EH (cell line): ENCODE measurements at places on chromosomes 6 and 20.
A peak's percentile ranks its signal among the peaks of the same experiment; 100 is the strongest.

- no peak for DNase-seq
Measured at GRCh38 chr6:168282985-168283685, 36.4 kb downstream of the DACT2 start.

DNA sequence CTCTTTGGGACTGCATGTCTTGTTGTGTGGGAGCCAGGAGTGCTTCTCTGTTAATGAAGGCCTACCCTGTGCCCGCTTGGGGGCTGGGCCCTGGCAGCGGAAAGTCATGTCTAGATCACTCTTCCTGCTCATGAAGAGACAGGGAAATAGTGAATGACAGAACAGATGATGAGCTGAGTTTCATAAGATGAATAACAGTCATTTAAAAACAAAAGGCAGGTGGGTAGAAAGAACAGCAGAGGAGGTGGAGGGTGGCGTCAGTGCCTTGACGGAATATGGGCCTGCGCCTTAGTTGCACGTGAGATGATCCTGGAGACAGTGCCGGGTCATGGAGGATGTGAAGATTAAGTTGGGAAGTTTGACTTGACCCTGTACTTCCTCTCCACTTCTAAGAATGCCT, 85.5 kb downstream of the ARID1B start:
- DNase-seq, result no peak

DNA sequence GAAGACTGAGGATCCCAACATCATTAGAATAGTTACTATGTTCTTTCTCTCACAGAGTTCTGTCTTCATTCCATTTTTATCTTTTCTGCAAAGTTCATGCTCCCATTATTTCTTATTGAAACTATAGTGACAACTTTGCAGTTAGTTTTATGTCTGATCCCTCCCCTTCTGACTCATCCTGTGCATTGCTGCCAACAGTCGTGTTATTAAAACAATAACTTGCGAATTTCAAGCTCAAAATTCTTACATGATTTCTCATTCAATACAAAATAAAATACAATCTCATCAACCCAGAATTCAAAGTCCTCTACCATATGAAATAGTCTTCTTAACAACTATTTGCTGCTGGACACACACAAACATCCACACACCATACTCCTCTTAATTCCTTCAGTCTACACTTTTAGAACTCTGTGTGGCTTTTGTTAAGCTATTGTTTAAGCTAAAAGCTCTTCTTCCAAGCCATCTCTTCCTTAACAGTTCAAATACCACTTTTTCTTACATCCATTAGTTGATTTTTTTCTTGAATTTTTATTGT, 261.4 kb upstream of the IRAK1BP1 start:
- DNase-seq, result peak; percentile 91

DNA sequence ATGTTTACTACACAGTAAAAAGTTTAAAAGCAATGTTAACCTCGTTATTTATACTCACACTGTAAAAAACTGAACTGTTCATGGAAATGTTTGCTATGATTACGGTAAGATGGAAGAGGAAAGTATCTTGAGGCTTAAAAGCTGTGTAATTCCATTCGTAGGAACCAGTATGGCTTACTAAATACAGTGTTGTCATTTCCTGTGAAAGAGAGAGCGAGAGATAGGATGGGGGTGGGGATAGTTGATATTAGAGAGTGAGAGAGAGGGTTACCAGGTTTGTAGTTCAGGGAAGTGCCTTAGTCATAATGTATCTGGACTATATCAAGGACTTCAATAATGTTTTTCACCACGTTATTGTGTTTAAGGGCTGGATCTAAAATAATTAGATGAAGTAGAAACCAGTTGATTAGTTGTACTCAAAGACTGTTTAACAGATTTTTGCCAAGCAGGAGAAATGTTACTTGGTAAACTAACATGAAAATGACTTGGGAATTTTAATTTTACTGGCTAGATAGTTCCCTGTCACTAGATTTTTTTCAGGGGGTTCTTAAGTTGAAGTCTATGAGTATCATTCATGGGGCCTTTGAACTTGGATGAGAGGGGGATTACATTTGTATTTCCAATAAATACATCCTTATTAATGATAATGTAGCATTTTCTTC, 30.4 kb downstream of the AFDN start:
- DNase-seq, result peak; percentile 22

DNA sequence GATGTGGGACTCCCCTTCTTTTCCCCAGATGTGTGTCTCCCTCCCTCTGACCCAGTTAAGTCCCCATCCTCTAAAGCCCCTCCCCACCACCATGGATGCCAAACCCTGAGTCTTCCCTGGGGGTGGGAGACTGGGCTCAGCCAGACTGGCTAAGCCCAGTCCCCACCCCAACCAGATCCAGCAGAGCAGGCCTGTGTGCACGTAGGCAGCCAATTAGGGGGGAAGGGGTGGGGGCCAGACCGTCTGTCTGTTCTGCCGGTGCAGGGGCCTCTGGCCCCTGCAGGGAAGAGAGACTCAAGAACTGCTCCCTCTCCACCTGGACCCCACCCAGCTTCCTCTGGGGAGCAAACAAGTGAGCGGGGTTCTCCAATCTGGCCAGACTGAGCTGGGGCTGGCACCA, 605 bp downstream of the COX4I2 start:
- no peak for DNase-seq

DNA sequence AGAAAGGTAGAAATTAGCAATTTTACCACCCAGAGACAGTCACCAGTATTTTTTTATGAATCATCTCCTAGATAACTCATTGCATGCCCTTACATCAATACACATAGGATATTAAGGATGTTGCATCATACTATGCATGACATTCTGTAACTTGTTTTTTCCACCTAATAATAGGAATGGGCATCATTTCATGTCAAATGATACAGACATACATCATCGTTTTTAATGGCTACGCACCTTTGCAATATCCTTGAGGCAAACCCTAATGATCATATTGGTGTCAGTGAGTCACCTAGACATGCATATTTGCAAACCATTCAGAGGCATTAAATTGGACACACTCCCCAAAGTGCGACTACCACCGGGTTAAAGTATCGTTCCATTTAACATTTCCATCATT, 309.7 kb upstream of the AGPAT4 start:
- no peak for DNase-seq

DNA sequence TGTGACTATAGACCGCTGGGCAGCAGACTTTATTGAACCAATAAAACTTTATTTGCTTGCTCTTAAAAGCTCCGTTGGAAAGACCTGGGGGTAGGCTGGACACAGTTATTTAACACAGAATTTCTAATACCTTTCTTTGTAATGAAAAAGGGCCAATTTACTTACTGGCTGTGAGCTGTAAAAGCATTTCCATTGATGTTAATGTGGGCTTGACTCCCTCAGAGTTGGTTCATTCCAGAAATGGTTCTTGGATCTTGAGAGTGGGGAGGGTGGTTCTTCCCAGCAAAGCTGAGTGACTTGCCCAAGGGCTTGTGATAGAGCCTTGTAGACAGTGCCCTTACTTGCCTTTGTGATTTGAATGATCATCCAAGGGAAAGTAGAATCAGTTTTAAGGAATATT, 100.6 kb downstream of the SOX4 start:
- DNase-seq, result no peak

DNA sequence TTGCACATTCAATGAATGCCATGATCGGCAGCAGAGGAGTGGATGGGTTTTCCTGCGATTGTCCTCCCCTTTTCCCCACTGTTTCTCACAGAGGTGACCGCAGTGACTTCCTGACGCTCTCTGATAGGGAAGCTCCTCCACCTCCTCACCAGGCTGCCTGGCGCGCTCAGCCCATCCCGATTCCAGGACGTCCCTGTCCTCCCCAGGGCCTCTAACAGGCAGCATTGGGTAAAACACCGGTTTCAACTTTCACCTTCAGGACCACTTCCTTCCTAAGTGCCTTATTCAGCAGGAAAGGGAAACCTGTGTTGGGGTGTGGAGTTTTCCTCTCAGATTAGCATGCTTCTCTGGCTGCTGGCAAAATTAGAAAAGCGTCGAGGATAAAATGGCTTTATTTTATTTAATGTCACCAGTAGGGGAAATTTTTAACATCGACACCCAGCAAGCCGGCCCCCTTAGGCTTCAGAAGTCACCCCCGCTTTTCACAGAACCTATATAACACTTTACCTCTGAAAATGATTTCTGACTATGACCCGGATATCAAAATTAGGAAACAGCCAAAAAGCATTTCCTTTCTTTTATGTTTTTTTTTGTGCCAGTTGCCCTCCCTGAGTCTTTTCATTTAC, 570.4 kb upstream of the GJE1 start:
- DNase-seq, result peak; percentile 36

DNA sequence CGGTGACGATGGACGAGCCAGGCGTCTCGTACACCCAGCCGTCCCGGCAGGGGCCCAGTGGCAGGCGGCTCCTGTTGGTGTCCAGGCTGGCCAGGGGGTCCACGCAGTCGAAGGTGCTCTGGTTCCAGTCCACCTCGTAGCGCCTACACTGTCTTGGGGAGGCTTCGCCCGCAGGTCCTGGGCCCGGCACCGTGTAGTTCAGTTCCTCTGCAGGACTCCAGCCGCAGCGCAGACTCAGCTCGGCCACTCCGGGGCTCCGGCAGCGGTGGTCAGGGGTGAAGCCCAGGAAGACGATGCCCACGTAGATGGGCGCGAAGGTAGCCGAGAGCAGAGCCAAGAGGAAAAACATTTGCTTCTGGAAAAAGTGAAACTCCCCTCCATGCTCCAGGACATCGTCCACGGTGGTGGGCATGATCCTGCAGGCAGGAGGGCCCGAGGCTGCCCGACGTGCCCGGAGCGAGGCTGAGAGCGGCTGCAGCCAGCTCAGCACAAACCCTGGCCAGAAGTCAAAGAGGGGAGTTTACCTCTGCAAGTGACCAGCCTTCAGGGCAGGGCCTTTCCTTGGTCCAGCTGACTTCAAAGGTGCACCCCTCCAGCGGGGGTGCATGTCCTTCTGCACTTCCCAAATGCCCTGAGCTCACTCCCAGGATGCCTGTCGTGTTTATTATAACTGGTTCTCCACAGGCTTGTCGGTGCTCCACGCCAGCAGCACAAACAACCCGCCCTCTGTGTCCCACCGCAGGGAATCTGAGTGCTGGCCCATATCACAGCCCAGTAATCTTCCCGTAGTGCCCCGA, at the start of gene SLC22A2:
Gene SLC22A2 (minus strand): TSS at position 476 of the 797 bp plus-strand sequence. CDS start 64 bp downstream, at position 412.
- no peak for DNase-seq

GRCh38 chr20:32761831-32762753, at the start of gene DNMT3B:
Gene DNMT3B, plus strand, starts transcription at chr20:32762385. Its CDS starts 17,939 bp downstream, at chr20:32780324.
- DNase-seq, result peak; percentile 83

DNA sequence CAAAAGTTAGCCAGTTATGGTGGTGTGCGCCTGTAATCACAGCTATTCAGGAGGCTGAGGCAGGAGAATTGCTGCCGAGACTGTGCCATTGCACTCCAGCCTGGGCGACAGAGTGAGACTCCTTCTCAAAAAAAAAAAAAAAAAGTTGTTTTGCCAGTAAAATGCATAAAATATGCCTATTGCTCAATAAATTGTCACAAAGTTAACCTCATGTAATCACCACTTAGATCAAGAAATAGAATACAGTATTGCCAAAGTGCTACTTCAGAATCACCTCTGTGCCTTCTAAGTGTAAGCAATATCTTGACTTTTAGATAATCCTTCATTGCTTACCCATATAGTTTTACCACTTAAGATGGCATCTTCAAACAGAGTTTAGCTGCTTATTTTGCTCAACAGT, 80.7 kb downstream of the TRMT11 start:
- DNase-seq, result no peak

- DNase-seq, result peak; percentile 75
Measured at GRCh38 chr6:143536866-143537691, 25.6 kb upstream of the FUCA2 start.

DNA sequence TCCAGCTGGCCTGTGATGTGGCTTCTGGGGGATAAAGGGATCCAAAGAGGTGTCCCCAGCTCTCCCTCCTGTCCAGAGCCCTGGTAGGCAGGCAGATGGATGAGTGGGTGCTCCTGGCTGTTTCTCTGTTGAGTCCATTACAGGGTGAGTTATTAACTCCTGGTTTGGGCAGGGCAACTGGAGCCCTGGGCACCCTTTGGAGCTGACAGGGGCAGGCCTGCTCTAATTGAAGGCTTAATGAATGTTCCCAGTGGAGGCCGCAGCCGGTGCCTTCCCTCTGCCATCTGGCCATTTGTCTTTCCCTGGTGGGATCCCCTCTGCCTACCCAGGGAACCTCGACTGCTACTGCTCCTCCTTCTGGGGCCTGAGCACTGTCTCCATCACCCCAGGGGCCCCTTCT, 44.7 kb upstream of the MLN start:
- no peak for DNase-seq

GRCh38 chr20:56934888-56935287, 305.8 kb downstream of the TFAP2C start:
- DNase-seq, result no peak

- peak; percentile 50 for DNase-seq
Measured at GRCh38 chr20:7744411-7744810, 195.8 kb downstream of the HAO1 start.

DNA sequence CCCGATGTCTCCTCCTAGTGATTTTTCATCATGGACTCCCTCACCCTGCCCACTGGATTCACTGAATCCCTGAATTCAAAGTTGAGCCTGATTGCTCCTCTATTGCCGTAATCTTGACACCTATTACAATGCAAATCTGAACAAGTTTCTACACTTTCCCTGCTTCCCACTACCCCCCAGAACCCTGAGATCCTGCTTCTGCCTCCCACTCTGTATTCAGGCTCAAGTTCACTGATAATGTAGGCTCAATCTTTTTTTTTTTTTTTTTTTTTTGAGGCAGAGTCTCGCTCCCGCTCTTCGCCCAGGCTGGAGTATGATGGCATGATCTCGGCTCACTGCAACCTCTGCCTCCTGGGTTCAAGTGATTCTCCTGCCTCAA, 3.6 kb upstream of the DCBLD1 start:
- DNase-seq, result no peak

DNA sequence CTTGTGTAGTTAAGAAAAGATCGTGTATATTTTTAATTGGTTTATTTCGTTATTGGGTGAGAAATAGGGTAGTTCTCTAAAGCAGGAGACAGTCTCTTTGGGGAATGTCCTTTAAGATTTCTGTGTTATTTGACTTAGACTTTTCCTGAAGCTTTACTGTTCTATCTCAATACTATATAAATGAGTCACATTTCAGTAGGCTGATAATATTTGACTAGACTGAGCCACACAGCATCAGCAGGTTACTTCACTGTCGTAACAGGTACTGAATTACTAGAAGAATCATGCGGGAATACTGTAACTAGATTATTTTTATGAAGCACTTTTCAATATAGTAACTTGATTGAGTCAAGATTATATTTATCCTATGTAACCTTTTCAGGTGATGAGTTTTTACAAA, 1.4 kb downstream of the SMAP1 start:
- peak; percentile 9 for DNase-seq

DNA sequence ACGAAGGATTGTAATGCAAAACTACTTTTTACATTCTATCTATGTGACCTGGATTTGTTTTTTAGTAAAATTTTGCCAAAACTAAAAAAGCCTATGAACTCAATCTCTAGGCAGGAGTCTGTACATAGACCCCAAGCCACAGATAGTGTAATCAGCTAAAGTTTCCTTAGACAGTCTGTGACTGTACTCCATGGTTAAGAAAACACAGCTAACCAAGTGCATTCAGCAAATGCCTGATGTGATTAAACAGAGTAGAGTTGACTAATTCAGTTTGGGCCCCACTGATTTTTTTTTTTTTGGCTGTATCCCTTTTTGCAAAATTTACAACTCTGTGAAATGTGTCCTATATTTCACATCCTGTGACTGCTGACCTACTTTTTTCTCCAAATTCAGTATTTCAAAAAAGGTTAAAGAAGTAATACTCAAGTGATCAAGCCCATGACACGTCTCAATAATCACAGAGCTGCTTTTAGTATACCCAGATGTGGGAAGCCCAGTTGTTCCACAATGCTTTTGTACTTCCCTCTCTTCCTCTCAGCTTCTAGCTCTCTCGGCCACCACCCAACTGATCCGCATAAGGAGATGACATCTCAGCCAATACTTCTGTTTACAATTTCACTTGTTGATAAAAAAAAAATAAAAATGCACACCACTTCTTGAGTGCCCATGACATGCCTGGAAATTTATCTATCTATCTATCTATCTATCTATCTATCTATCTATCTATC, 108.8 kb upstream of the TBX18 start:
- no peak for DNase-seq
